Sciatic nerve (tissue), 2 donors: ENCODE measurements at places on chromosomes 2 and 18.

DNA sequence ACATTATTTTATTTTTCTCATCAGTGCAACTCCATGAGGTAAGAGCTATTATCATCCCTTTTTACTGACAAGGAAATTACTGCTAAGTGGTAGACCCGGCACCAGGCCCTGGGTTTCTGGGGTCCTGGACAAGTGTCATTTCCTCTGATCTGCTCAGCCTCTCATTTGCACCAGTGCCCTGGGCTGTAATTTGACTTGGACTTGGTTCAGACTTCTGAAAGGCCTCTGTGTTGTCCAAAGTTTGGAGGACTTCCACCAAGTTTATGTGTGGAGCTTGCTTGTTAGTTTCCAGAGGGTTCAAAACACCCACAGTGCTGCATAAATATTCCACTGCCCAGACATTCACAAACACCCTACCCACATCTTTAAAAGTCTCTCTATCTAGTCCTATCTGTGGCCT, 44.0 kb upstream of the PPP1CB start:
- no peak for DNase-seq

DNA sequence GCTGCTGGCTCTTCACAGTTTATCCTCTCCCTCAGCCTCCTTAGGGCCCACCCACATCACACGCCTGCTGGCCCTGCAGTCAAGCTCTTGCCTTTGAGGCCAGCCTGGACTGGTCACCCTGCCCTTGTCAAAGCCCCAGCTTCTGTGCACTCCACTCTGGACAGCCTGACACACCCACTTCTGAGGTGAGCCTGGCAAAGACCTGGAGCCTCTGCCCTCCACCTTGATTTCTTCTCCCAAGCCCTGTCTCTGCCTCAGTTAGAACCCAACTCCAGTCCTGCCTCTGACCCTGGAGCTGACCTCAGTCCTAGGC, 37.0 kb upstream of the TAF1B start:
- no peak for DNase-seq

GRCh38 chr18:75068682-75069435, 140.1 kb downstream of the PTGR3 start:
- DNase-seq = no peak

GRCh38 chr2:240456447-240457222, 21.2 kb downstream of the GPC1 start:
- DNase-seq = no peak

- no peak for DNase-seq
Observed at GRCh38 chr18:34977838-34978532, 63.2 kb upstream of the MAPRE2 start.

GRCh38 chr2:174607989-174608865, 10.6 kb upstream of the WIPF1 start:
- DNase-seq = no peak

GRCh38 chr2:224173210-224173609, 134.1 kb upstream of the SERPINE2 start:
- no peak for DNase-seq

- no peak for DNase-seq
Observed at GRCh38 chr18:65751155-65752085, 608 bp downstream of the CDH7 start.

DNA sequence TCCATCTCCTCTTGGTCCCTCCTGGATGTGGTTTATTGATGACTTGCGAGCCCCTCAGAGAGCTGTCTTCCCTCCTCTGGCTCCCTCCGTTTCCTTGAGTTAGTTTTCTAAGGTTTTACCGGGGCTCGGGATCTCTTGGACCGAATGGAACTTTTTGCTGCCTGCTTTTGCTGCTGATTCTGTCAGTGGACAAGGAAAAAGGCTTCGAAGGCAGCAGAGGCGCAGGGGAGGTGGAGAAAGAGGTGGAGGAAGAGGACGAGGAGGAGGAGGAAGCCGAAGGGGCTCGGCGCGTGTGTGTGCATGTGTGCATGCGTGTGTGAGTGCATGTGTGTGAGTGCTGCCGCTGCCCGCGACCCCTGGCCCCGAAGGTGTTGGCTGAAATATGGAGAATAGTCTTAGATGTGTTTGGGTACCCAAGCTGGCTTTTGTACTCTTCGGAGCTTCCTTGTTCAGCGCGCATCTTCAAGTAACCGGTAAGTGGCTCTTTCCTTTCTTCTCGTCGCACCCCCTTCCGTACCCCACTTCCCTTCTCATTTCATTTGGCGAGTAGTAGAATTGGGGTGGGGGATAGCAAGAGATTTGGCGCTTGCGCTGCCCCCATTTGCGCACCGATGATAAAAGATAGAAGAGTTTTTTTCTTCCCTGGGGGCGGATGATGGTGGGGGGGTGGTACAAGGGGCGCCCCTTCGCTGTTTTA, 557 bp downstream of the DCC start:
- no peak for DNase-seq

DNA sequence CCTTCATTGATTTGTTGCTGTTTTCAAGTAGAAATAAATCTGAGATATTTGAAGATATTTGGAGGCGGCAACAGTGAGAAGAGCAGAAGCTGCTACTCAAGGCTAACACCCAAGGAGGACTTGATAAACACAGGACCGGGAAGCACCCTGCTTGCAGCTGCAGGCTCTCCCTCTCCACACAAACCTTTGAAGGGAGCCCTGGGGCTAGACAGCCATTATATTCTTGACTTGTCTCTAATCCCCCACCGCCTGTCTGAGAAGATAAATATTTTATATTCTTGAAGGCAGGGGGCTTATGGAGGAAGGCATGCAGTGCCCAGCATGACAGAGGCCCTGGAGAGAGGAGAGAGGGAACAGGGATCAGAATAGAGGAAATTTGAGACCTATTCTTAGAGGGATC, 50.9 kb upstream of the SMAD2 start:
- no peak for DNase-seq

- peak; percentile 35 for DNase-seq
Observed at GRCh38 chr2:1491751-1492150, 78.5 kb downstream of the TPO start.

GRCh38 chr2:10370895-10371294, 68.2 kb downstream of the HPCAL1 start:
- no peak for DNase-seq

DNA sequence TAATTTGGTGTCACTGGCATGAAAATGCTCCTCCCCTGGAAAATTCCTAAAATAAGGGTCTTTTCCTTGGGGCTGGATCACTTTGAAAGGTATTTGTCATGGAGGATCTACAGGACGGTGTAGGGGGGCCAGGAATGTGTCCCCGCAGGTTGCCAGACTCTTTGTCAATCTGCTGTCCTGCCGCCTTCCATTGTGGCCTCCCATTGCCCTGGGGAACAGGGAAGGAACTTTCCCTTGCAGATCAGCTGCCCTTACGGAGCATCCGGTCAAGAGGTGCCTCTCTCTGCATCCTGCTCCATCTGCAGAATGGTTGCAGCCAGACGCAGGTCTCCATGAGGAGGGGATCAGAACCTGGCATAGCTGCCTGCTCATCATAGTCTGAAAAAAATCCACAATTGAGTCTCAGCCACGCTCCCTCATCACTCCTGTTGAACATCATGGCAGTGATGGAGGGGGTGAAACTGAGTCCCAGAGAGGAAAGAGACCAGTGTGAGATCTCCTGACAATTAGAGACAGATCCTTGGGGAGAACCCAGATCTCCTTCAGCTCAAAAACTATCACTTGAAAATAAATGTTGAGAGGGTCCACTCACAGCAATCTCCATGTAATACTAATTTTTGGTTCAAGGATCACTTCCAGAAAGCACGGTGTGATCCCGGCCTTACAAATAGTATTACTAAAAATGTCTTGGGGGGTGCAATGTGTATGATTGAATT, 244.8 kb downstream of the MYCN start:
- DNase-seq = no peak

GRCh38 chr2:139825726-139826125, 1045.5 kb upstream of the NXPH2 start:
- DNase-seq = no peak

GRCh38 chr2:53033411-53033810, 734.2 kb upstream of the CHAC2 start:
- DNase-seq = no peak

- no peak for DNase-seq
Observed at GRCh38 chr2:132999421-132999820, 329.4 kb upstream of the LYPD1 start.

GRCh38 chr2:128594953-128595677, 276.4 kb upstream of the HS6ST1 start:
- DNase-seq = peak; percentile 41

DNA sequence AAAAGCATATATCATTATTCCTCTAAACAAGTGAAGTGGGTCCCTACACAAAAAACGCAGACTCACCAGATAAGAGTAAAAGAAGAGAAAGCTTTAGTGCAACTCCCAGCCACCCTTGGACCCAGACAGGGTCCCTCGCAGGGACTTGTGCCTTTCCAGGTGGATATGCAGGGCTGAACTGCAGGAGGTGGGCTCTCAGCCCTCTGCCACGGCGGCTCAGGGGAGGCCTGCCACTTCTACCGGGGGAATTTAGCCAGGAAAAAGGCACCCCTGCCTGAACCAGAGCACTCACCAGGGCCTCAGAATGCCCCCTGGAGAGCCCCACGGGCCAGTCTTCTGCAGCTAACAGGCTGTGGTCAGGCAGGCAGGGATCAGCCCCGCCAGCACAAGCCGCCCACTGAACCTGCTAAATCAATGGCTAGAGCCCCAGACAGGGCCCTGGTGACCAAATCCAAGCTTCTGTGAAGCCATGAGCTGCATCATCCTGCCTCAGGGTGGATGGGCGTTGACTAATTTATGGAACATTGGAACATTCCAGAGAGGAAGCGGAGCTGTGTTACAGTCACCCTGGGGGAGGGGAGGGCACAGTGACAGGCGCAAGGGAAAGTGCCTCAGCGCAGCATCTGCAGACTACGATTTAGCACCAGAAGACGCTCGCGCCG, 209.3 kb downstream of the EIPR1 start:
- peak; percentile 31 for DNase-seq

DNA sequence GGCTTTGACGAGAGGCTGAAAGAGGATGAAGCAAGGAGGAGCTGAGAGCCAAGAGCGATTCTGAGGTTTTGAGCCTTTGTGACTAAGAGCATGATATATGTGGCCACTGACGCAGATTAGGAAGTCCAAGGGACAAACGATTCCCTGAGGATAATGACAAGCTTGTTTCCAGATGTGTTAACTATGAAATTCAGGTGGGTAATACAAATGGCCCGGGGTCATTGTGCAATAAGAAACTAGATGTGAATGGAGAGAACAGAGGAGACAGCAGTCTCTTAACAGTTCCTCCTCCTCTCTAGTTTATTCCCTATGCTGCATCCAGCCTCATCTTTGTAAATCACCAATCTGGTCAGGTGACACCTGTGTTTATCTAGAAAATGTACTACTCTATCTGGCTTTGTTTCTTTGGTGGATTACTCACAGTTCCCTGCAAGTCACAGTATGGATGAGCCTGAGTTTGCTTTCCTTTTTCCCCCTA, 84.2 kb downstream of the SOCS6 start:
- DNase-seq = no peak

GRCh38 chr2:212997526-212998020, 153.8 kb downstream of the IKZF2 start:
- no peak for DNase-seq

DNA sequence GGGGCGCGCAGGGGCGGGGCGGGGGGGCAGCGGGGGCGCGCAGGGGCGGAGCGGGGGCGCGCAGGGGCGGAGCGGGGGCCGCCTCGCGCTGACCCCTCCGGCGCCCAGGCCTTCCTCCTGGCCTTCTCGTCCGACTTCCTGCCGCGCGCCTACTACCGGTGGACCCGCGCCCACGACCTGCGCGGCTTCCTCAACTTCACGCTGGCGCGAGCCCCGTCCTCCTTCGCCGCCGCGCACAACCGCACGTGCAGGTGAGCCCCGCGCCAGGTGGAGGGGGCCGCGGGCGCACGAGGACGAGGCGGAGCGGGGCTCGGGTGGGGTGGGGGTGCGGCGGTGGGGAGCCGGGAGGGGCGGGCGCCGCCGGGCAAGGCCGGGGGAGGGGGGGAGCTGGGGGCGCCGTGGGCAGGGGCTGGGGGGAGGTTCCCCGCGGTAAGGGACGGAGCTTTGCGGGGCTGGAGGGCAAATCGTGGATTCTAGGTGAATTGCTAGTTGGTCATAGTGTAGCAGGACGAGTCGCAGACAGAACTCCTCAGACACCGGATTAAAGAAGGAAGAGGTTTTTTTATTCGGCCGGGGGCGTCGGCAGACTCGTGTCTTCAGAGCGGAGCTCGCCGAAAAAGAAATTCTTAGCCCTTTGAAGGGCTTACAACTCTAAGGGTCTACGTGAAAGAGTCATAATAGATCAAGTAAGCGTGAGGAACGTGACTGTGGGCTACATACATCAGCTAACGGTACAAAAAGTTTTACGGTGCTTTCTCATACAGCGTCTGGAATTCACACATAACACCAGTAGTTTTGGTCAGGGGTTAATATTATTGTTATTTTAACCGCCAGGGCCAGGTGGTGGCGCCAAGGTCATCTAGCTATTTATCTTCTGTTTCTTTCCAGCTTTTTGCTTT, 29.9 kb downstream of the ANO7 start:
- peak; percentile 83 for DNase-seq

GRCh38 chr2:7621018-7621814, 704.0 kb downstream of the RNF144A start:
- DNase-seq = no peak

DNA sequence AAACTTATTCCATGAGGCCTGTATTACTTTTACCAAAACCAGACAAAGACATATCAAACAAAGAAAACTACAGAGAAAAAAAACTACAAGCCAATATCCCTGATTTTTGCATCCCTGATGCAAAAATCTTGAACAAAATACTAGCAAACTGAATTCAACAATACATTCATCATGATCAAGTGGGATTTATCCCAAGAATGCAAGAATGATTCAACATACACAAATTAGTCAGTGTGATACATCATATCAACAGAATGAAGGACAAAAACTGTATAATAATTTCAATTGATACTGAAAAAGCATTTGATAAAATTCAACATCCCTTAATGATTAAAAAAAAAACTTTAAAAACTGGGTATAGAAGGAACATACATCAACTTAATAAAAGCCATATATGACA, 106.8 kb downstream of the SLC39A10 start:
- no peak for DNase-seq

- peak; percentile 66 for DNase-seq
Observed at GRCh38 chr18:5542515-5543035, 1.2 kb downstream of the EPB41L3 start.

GRCh38 chr2:29307519-29307918, 192.3 kb downstream of the CLIP4 start:
- no peak for DNase-seq

- DNase-seq = no peak
Observed at GRCh38 chr2:9815844-9816279, 27.4 kb upstream of the TAF1B start.

- no peak for DNase-seq
Observed at GRCh38 chr2:151837926-151838325, 9.7 kb upstream of the ARL5A start.

- no peak for DNase-seq
Observed at GRCh38 chr2:21288739-21289520, 165.2 kb downstream of the TDRD15 start.

- no peak for DNase-seq
Observed at GRCh38 chr2:62369541-62370202, 136.3 kb downstream of the TMEM17 start.

DNA sequence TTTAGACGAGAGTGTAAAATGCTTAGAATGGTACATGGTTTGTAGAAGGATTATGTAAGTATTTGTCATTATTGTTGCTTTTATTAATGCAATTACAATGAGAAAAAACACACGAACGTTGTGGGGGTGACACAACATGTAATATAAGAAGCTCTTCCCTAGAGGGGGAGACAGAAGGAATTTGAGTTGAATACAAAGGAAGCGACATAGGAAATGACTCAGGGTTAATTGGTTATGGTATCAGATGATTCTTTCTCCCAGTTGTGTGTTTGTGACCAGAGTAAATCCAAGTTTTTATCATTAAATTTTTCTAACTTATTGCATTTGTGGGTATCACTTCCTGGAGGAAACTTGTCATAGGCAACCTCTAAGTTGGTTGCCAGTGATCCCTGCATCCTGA, 625.6 kb upstream of the CDH2 start:
- DNase-seq = no peak

GRCh38 chr18:74182335-74182734, 34.0 kb downstream of the TIMM21 start:
- DNase-seq = no peak
